Activated CD4-positive, alpha-beta T cell treated with anti-CD3 and anti-CD28 coated beads, Interleukin-2, amount 50 U/mL, for 48 hours (primary cell): ENCODE measurements at places on chromosomes 5 and 9.

DNA sequence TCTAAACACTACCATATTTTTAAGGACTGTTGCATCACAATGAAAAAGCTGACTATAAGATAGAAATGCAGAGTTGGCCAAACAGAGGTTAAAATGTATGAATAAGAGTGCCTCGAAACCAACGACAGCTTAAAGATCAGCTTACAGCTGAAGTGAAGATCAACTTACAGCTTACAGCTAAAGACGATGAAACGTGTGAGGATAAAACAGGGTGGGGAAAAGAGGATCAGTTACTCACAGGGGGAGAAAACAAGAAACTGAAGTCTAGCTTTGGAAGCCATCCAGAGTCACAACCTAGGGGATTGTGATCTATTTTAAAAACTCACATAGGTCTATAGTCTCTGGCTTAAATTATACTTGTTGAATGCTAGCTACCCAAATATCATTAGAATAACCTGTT, 220.0 kb downstream of the SNCAIP start:
- DNase-seq, result no peak

GRCh38 chr5:124059200-124059599, 547.2 kb downstream of the CSNK1G3 start:
- no peak for DNase-seq

- no peak for DNase-seq
These were observed at the start of gene DBH for GRCh38 chr9:133635533-133636531. Gene DBH (plus strand): TSS chr9:133636363. CDS start chr9:133636372, 9 bp downstream.

DNA sequence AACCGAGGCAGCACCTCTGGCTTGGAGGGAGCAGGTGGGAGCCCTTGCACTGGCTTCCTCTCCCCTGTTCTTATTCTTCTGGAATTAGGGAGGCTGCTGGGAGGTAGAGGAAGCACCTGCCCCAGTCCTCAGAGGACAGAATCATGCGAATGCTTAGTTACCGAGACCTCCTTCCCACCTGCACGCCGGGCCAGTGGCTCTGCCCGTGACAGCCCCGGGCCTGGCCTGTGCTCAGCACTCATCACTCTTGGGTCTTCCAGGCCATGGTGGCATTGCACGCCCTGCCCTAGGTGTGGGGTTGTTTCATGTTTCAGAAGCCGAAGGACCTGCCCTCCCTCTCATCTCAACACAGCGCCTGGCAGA, 45.3 kb upstream of the NKD2 start:
- no peak for DNase-seq

DNA sequence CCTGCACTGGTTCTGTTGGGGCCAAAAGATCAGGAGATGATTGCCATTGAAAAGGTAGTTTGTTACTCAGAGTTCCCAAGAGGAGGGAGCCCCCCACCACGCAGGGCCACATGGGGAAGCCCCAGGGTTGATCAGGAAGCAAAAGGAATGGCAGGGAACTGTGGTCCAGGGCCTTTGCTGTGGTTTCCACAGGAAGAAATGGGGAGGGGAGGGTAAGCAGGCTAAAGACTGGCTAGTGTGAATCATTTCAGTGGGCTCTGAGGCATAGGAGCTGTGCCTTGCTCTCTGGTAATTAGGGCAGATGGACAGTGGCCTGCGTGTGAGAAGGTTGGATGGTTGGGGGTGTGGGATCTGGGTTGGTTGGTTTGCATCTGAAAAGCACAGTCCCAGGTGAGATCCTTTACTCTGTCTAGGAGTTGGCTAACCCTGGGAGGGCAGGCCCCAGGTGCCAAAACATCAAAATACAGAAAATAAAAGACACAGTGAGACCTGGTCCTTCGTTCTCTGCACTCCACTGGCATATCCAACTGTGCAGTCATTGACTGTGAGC, 66.1 kb downstream of the PTPDC1 start:
- DNase-seq, result no peak

- DNase-seq, result no peak
These were observed 483.3 kb downstream of the ARHGEF28 start for GRCh38 chr5:74109344-74109743.
